ENCODE measurements at places on chromosomes 16 and 17.

- no peak for DNase-seq
These were observed 39.8 kb upstream of the RASD1 start for GRCh38 chr17:17535957-17536356.

GRCh38 chr17:31195305-31195704 is 100.5 kb downstream of the NF1 start:
- DNase-seq = no peak

DNA sequence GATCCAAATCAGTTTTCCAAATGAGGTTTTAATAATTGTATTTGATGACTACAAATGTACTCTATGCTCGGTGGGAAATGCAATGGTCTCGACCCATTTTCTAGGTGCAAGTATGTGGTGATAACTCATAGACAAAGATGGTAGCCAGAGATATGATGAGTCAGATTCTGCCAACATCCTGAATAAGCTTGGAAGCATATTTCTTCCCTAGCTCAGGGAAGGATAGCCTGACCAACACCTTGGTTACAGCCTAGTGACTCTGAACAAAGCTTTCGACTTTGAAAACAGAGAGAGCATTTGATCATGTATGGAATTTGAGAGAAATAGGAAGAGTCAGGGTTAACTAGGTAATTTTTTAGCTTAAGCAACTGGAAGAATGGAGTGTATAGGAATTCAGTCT is 128.3 kb upstream of the MYOCD start:
- DNase-seq = no peak

GRCh38 chr17:14739656-14740431 is 439.0 kb downstream of the HS3ST3B1 start:
- no peak for DNase-seq

DNA sequence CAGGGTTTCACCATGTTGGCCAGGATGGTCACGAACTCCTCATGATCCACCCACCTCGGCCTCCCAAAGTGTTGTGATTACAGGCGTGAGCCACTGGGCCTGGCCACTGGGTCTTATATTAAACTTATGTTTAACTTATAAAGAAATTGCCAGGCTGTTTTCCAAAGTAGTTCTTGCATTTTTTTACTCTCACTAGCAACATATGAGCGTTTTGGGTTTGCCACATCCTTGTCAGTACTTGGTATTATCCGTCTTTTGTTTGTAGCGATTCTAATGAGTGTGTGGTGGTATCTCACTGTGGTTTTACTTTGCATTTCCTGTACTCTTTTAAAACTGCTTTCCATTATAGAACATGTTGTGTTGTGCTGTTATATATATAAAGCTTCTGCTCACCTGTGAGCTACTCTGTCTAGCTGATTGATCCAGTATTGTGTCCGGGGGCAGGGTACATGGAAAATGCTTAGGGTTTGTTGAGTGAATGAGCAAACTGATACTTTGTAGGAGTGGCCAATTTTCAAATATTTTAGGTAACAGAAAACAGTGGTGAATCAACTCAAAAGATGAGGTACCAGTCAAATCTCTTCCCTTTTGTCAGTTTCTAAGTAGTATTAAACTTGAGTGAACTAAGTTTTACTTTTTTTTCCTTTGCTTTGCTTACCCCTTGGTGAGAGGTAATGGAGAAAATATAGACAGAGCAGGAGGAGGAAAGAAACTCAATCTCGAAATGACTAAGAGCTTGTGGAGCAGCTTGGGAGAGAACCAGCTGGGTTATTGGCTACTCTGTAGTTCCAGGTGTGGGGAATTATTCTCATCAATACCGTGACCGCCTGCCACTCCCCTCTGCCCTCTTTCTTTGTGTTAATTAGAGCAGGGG is 75.8 kb downstream of the PITPNC1 start:
- no peak for DNase-seq

DNA sequence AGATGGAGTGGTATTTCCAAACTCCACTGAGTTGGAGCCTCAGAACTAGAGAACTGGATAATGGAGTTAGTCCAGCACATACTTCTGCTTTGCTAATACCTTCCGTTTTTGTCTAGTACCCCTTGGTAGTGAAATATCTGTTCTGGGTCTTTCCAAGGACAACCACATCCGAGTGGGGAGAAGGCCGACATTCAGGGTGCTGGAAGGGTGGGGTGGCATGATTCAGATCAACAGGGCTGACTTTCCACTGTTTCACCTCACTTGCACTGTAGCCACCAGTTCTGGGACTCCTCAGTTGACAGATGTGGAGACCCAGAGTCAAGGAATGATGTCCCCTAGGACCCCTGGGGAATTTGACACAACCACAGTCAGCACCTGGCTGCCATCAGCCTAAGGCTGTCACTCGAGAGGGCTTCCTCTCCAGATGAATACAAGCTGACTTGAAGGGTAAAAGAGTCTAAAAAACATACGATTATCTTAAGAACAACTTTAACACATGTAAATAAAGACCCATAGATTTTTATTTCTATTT is 84.8 kb upstream of the HNF1B start:
- DNase-seq = no peak

DNA sequence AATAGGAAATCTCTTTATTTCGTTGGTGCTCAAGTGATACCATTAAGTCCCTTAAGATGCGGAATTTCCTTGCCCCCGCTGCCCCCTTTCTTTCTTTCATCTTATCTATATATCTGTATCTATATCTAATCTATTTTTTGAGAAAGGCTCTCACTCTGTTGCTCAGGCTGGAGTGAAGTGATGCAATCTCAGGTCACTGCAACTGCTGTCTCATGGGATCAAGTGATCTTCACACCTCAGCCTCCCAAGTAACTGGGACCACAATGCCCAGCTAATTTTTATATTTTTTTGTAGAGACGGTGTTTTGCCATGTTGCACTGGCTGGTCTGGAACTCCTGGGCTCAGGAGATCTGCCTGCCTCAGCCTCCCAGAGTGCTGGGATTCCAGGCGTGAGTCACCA is 693.5 kb downstream of the WWOX start:
- no peak for DNase-seq

- no peak for DNase-seq
These were observed 2.3 kb downstream of the LIMD2 start for GRCh38 chr17:63697341-63698286.

DNA sequence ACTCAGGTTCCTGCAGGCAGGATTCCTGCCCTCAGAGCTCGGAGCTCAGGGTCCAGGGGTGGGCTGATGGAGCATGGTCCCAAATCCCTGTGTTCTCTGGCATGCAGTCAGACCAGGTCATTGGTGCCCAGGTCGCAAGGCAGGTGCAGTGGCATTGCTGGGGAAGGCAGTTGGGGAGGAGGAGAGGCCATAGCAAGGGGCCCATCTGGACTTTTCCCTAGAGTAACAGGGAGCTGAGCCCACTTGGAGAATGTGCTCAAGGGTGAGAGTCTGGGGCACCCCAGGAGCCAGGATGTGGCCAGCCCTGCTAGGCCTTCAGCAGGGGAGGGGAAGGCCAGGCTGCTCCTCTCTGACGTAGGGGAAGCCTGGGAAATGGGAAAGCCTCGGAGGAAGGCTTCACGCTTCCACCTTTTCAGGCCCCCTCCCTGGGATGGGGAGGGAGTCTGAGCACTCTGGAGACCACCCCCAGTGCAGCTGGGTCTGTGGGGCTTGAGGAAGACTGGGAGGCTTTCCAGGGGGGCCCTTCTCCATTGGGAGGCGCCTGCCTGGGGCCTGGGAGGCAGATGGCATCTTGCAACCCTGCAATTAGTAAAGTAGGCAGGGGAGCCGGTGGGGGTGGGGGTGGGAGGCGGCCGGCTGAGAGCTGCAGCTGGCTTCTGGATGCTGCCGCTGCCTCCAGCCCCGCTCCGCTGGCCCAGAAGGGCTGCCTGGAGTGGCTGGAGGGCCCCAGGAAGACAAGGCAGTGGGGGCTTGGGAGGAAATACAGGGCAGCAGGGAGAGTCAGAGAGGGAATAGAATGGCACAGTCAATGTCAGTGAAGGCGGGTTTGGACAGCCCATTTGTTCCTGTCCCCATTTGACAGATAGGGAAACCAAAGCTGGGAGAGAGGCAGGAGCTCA is 21.1 kb upstream of the DOK4 start:
- DNase-seq = no peak

- DNase-seq = no peak
These were observed 235.7 kb upstream of the SDK2 start for GRCh38 chr17:73879987-73880386.

GRCh38 chr16:88924834-88925539 is 52.0 kb downstream of the CBFA2T3 start:
- peak; percentile 66 for DNase-seq

DNA sequence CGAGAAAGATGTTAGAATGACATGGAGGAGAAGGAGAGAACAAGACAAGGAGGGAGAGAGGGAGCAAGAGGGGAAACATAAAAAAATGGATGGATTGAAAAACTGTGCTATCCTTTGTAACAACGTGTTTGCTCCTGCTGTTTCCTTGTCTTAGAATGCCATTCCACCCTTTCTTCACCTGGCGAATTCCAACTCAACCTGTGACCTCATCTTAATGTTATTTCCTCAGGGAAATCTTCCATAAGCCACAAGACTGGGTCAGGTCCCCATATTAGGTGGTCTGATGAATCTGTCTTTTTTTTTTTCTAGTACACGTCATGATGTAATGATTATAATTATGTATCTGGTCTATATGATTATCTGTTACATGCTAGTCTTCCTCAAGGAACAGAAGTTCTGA is 195.0 kb upstream of the MAF start:
- no peak for DNase-seq

- DNase-seq = no peak
These were observed 16.2 kb downstream of the RPH3AL start for GRCh38 chr17:336110-337021.

GRCh38 chr17:31523862-31524730 is 132.6 kb downstream of the RAB11FIP4 start:
- DNase-seq = no peak

DNA sequence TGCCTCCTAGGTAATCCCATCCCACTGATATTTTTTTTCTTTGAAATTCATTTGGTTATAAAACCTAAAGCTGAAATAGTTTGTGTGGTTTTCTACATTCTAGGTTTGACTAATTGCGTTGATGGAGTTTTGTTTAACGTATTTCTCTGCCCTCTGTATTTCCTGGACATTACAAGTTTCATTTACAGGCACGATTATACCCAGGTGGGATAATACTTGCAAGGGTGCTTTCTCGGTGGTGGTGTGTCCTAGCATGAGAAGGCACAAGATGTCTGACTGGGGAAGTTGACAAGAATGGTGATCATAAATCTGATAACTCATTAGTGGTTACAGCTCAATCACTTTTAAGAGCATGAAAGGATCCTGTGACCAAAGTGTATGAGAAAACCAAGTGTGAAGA is 45.0 kb downstream of the DYNLRB2 start:
- DNase-seq = no peak

DNA sequence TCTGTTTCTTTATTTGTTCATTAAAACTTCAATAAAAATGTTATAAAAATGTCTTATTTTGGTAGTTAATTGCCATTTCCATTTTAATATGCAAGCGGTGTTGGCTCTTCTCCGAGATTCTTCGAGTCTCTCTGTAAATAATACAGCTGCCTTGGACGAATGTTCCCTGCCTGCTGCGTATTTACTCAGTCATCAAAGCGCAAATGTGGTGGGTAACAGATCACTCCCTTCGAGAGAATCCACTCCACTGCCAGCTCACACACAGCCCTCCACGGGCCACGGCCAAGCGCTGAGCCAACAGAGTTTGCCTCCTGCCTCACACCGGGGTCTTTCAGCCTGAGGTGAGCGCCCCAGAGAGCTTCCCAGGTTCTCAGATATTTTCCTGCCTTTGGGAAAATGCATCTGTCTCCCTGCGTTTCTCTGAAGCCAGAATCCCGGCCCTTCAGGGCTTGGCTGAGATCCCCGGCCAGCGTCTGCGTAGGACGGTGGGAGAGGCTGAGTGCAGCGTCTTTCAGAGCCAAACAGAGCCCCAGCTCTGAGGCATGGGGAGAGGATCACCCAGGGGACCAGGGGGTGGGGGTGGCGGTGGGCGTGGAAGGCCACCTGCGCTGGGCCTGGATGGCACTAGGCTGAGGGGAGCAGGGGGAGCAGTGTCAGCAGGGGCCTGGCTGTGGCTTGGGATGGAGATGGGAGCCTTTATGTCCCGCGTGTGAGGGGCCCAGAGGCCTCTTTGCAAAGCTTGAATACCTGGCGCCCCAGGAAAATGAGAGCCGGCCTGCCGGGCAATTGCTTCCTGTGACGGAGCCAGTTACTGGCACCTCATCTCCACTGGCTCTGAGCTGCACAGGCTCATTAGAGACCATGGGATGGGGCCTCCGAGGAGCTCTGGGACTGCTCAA is 248.7 kb downstream of the RBFOX3 start:
- no peak for DNase-seq

DNA sequence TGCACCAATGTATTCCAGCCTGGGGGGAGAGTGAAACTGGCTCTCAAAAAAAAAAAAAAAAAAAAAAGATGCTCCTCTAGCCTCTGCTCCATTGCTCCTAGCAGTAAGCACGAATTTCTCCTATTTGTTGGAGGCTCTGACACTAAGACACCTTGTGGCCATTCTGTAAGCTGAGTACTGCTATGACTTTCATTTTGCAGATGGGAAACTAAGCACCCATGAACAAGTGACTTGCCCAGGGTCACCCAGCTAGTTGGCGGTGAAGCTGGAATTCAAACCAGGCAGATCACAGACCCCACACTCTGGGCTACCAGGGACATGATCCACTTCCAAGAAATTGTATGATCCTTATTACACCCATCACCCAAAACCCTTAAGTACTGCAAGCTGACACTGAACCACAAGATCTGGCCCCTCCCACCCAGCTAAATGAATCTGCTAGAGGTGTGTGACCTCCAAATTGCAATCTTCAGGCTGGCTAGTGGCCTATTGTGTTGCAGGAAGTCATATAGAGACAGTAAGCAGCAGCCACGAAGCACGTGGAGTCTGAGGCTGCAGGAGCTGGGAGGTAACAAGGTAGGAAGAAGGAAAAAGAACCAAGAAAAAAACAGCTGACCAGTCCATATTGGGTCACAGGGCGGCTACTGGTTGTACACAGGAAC is 209.4 kb downstream of the XYLT1 start:
- no peak for DNase-seq

- DNase-seq = peak; percentile 62
These were observed 67.0 kb downstream of the PRMT7 start for GRCh38 chr16:68377667-68378393.

- no peak for DNase-seq
These were observed 54.5 kb downstream of the TUBD1 start for GRCh38 chr17:59838052-59838916.

DNA sequence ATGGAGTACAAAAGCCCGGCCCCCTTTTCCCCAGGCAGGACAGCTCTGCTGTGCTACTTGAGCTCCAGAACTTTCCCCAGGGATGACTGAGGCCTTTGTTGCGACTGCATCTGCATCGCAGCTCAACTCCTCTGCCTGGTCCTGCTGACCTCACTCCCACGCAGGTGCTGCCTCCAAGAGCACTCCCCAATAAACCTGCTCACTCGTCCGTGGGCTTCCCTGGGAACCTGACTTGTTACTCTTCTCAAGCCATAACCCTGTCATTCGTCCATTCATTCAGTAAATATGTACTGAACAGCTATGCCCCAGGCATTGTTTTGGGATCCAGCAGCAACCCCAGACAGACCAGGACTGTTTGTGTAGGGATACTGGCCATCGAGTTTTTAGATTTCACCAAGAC is 11.6 kb upstream of the RMI2 start:
- no peak for DNase-seq

All from left hindlimb (tissue), 1 donor.